Fibroblast of skin of back (primary cell): ENCODE measurements at places on chromosomes 12 and 14.

DNA sequence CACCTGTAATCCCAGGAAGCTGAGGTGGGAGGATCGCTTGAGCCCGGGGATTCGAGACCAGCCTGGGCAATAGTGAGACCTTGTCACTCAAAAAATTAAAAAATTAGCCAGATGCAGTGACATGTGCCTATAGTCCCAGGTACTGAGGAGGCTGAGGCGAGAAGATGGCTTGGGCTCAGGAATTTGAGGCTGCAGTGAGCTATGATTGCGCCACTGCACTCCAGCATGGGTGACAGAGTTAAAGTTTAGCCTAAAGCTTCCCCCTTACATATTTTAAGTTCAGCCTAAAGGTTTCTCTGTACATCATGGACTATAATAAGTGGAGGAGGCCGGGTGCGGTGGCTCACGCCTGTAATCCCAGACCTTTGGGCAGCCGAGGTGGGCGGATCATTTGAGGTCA, 70.1 kb downstream of the SPRING1 start:
- no peak for DNase-seq

DNA sequence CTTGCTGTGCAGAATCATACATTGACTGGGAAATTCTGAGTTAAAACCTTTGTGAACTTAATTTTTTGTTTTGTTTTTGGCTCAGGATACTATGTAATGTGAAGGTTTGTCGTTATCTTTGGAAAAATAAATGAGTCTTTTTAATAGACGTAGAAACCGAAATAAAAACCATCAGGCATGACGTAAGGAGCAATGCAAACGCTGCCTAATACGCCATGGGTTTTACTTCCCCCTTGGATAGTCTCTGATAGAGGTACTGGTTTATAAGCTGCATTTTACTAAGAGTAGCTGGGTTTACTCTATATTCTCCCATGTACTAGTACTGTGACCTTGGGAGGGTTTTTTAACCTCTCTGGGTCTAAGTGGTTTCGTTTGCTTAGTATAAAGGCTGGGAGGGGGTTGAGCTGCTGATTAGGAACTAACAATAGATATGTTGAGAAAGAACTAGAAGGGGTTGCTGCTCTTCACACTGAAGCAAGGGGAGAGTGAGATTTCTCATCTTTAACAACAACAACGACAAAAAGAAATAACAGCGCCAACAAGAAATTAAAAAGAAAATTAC, 66.8 kb upstream of the SLCO1C1 start:
- no peak for DNase-seq

GRCh38 chr14:23209651-23210423, 26.4 kb upstream of the SLC7A8 start:
- no peak for DNase-seq

GRCh38 chr12:58957298-58957697, 37.0 kb upstream of the LRIG3 start:
- no peak for DNase-seq
